Omental fat pad (tissue), 4 donors: ENCODE measurements at places on chromosomes 16 and 17.

DNA sequence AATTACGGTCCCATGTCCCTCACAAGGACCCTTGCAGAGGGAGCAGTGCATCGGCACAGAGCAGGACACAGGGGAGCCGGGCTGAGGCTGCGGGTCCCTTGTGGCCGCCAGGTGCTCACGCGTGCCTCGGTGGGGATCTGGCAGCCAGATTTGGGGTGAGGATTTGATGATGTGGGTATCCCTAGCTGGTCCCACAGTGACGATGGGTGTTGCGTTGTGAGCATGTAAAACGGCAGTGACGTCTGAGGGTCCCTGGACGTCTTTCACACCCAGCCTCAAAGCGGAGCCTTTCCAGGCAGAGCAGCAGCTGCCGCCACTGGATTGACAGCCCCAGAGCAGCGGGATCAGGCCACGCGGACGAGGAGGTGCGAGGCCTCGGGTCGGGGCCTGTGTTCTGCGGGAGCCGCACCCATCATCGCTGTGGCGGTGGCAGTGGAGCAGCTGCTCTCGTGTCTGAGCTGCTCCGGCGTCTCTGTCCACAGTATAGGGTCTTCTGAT is 54.6 kb downstream of the WDR45B start:
- no peak for DNase-seq

DNA sequence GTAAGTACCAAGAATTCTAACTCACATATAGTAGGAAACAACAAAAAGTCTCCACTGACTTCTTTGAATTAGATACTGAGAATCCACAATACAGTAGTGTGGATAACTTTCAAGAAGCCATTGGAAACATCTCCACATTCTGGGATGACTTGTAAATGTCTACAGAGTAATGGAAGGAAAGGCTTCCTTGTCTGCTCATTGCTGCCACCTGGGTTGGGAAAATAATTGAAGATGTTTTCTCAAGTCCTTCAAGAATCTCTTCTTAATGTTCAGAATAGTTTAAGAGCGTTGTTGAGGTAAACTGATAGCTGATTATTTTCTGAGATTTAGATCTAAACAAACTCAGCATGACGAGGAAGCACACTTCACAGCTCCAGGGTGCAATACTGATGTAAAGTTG is 14.0 kb downstream of the CPSF4L start:
- DNase-seq: no peak

DNA sequence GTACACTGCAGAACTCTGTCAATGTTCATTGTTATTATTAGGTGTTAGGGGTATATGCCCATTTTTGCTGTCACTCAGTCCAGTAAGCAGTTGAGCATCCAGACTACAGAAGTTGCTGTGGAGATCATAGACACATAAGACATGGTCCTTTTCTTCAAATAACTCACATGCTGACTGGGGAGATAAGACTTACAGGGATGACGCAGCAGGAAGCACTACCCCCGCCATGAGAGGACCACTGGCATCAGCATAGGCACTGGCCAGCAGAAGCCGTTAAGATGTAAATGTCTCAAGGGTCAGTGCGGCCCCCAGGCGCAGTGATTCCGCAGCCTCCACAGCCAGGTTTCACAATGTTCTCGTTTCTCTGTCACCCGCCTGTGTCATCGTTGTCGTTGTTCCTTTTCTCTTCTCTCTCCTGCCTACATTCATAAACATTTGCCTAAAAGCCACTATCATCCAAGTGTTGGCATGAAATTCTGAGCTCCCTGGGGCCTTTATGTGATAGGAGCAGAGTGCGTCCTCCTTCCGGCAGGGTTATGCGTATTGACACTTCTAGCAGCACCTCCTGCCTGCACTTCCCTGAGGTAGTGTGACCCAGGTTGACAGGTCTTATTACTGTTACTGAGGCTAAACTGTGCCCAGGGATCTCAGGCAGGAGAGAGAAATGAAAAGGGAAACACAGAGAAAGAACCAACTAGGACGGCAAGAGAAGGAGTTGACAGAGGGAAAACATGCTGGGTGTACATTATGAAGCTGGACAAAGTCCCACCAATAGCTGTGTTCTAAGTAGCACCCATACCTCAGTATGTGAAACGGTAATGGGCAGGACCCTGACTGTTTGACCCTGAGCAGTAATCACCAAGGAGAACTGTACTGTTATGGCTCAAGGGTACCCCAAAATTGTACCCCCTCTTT is 17.9 kb downstream of the TANGO6 start:
- no peak for DNase-seq

GRCh38 chr16:15879255-15879811 is 9.1 kb downstream of the CEP20 start:
- DNase-seq: no peak

- no peak for DNase-seq
These were observed 186.1 kb downstream of the TMEM114 start for GRCh38 chr16:8403978-8404749.

DNA sequence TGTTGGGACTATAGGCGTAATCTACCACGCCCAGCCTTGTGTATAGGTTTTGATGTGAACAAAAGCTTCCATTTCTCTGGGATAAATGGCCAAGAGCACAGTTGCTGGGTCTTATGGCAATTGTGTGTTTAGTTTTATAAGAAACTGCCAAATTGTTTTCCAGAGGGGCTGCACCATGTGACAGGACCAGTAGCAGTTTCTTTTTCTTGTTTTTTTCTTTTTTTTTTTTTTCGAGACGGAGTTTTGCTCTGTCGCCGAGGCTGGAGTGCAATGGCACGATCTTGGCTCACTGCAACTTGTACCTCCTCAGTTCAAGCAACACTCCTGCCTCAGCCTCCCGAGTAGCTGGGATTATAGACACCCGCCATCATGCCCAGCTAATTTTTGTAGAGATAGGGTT is 34.3 kb upstream of the CBX4 start:
- no peak for DNase-seq

- no peak for DNase-seq
These were observed 9.1 kb downstream of the SHCBP1 start for GRCh38 chr16:46612121-46612520.

DNA sequence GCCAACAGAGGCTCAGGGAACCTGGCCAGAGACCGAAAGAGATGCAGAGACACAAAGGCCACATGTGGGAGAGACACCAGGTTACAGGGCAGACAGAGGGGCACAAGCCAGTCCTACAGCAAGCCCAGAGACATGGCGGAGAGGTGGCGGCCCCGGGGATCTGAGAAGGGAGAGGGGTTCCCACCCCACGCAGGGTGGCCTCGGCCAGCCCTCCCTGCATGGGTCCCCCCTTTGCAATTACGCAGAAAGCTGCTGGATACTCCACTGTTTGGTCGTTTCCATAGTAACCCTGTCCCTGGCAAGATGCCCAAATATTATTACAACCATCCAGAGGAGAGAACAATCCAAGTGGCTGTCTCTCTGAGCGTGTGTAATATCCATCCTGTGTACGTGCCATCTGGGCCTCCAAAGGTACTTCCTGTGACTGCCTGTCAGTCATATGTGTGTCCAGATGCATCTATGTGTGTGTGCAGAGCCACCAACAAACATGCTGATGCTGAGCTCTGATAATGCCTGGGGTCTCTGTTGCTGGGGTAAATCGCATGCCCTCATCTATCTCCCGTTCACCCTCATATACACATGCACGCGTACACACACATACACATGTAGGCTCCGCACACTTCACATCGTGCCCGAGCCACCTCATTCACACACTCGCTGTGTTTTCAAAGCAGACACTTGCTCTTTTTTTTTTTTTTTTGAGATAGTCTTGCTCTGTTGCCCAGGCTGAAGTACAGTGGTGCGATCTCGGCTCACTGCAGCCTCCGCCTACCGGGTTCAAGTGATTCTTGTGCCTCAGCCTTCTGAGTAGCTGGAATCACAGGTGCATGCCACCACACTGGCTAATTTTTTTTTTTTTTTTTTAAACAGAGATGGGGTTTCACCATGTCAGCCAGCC is 5.5 kb downstream of the PCGF2 start:
- peak; percentile 52 for DNase-seq

- DNase-seq: no peak
These were observed 40.7 kb upstream of the ABCA10 start for GRCh38 chr17:69269131-69269998.
